Substantia nigra (tissue), 51 donors: ENCODE measurements at places on chromosomes 6 and 20.

DNA sequence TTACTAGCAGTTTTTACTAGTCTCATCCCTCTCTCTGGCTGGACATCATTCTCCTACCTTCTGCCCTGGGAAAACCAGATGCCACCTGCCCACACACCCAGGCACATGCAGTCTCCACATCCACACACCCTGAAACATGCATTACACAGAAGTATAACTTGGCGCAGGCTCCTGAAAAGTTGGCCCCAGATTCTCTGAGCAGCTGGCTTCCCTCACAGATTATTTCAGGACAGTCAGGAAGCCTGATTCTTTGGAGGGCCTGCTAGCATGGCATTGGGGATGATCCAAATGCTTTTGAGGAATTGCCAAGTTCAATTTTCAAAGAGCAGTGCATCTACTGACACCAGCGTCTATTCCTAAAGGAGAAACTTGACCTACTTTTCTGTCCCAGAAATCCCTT, 27.8 kb upstream of the KIF16B start:
- DNase-seq, result no peak

- no peak for DNase-seq
Measured at GRCh38 chr20:21323640-21324039, 20.5 kb downstream of the XRN2 start.

- no peak for DNase-seq
Measured at GRCh38 chr6:2998998-2999617, 586 bp upstream of the NQO2 start.

- no peak for DNase-seq
Measured at GRCh38 chr6:52543729-52544601, 32.9 kb downstream of the TRAM2 start.

DNA sequence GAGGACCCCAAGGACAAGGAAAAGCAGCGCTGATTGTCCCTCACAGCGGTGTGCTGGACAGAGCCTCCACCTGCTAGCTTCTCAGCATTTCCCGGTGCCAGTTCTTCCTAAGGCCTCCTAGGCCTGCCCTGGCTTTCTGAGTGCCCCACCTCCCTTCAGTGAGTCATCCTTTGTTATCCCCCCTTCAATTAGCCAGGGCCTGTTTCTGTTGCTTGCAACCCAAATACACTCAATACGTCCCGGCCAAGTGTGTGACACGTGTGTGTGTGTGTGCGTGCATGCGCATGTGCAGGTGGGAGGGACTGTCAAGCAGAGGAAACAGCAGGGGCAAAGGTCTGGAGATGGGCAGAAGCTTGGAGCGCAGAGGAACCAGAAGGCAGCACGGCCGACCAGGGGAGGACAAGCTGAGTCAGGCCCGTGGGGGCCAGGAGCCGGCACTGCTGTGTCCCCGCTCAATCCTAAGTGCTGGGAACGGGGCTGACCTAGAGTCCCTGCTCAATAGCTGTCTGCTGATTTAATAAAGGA, 159.8 kb downstream of the PREX1 start:
- DNase-seq, result no peak
